ENCODE measurements at places on chromosomes 11 and 22. TPM values are rescaled to one million over a fixed set of nuclear protein-coding genes. Genes with fewer than 3 reads are reported as not detected.

Gene GAL
- 3.4 TPM for total RNA-seq

Gene PKDREJ
- not detected for total RNA-seq

Gene RIBC2
- 14.9 TPM for total RNA-seq

DNA sequence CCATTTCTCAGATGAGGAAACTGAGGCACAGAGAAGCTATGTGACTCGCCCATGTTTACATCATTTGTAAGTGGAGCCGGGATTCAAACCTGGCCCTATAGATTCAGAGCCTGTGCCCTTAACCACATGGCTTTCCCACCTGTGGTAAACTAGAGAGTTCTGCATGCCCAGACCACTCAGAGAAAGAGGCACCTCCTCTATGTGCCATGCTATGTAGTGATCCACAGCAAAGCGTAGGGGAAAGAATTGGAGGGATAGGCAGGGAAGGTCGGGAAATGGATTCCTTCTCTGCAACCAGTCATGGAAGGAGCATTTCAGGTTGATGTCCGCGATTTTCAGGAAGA lies 15.4 kb upstream of the POU2AF2 start:
- no peaks in the 10 kb centered on the region for H3K27me3 ChIP-seq
- H3K4me1 ChIP-seq = peaks cover 11% of the 10 kb centered on the region
- H3K27ac ChIP-seq = peak overlapping the region; percentile 62
- no peaks in the 10 kb centered on the region for H3K36me3 ChIP-seq

DNA sequence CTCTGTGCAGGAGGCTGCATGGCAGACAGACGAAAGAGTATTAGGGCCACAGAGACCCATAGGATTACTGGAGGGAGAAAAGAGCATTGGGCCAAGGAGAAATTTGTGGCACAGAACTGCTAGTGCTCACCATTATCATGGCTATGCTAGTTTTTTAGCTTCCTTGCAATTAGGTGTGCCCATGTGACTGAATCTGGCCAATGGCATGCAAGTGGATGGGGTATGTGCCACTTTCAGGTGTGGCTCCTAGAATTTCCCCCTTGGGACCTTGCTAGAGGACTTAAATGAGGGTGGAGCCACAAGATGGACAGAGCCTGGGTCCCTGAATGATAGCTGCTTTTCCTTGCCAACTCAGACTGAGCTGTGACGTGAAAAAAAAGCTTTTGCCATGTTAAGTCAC lies 73.9 kb upstream of the TENM4 start:
- DNase-seq = no peak
- no peak overlapping the region for H3K4me3 ChIP-seq
- H3K4me1 ChIP-seq = no peaks in the 10 kb centered on the region

- H3K36me3 ChIP-seq = no peaks in the 10 kb centered on the region
- no peak overlapping the region for H3K4me3 ChIP-seq
- H3K4me1 ChIP-seq = no peaks in the 10 kb centered on the region
- no peak for DNase-seq
- H3K27ac ChIP-seq = no peak overlapping the region
Measured at GRCh38 chr11:33488971-33489370, 211.7 kb downstream of the C11orf91 start.

DNA sequence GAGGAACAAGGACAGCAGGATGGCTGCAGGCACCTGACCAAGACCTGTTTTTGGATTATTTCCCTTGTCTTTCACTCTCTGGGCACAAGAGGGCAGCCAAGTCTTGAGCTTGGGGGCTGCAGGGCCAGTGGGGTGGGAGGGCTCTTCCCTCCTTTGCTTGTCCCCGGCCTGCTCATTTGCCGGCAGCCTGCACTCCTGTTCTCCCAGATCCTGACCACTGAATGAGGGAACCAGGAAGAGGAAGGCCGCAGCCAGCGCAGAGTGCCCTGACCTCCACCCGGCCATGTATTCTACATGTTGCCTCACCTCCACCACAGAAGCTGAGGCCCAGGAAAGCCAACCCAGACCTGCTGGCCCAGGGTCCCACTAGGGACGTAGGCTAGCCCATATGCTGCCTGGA lies 15.5 kb upstream of the NNMT start:
- no peak overlapping the region for H3K27ac ChIP-seq
- no peaks in the 10 kb centered on the region for H3K4me1 ChIP-seq
- DNase-seq = peak; percentile 67
- H3K36me3 ChIP-seq = no peaks in the 10 kb centered on the region
- no peaks in the 10 kb centered on the region for H3K27me3 ChIP-seq
- no peak overlapping the region for H3K4me3 ChIP-seq

GRCh38 chr11:128135451-128135850 lies 451.9 kb downstream of the ETS1 start:
- H3K27ac ChIP-seq = no peak overlapping the region
- no peaks in the 10 kb centered on the region for H3K36me3 ChIP-seq
- H3K4me1 ChIP-seq = no peaks in the 10 kb centered on the region
- H3K27me3 ChIP-seq = peaks cover 17% of the 10 kb centered on the region
- DNase-seq = no peak

- DNase-seq = no peak
- H3K27ac ChIP-seq = no peak overlapping the region
- no peaks in the 10 kb centered on the region for H3K36me3 ChIP-seq
- H3K4me1 ChIP-seq = no peaks in the 10 kb centered on the region
- no peaks in the 10 kb centered on the region for H3K27me3 ChIP-seq
- no peak overlapping the region for H3K4me3 ChIP-seq
Measured at GRCh38 chr11:129352676-129353075, 23.0 kb upstream of the BARX2 start.

All from A673 (cell line).